ENCODE measurements at places on chromosomes 16 and 17.

DNA sequence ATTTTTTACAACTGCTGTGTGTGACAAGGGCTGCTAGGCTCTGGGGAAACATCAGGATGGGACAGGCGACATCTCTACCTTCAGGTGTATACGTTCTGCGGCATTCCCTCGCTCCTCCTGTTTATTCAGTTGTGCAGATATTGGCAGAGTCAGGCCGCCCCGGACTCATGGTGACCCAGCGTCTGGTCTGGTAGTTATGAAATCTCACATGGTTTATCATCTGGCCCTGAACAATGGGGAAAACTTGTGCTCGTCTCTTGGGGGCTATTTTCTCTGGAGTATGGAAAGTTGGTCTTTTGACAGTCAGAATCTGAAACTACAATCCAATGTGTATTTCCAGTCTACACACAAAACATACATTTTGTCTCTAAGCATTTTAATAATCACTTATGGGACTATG, 3.3 kb downstream of the MARCHF10 start:
- DNase-seq, result no peak

DNA sequence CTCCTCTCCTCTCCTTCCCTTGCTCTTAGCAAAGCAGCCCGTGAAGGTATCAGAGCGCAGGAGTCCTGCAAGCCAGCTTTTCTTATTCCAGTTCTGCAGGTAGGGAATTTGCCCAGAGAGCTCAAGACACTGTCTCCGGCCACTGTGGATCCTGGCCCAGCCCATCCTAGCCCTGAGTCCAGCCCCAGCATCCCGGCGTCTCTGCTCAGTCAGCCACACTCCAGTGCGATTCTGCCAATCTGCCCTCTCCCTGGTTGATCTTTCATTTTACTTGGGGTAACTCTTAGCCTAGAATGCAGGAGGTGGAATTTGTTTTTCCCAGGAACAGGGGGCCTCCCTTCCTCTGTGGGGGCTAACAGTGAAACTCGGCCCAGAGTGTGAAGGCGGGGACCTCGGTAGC, 176.9 kb upstream of the GSE1 start:
- no peak for DNase-seq

DNA sequence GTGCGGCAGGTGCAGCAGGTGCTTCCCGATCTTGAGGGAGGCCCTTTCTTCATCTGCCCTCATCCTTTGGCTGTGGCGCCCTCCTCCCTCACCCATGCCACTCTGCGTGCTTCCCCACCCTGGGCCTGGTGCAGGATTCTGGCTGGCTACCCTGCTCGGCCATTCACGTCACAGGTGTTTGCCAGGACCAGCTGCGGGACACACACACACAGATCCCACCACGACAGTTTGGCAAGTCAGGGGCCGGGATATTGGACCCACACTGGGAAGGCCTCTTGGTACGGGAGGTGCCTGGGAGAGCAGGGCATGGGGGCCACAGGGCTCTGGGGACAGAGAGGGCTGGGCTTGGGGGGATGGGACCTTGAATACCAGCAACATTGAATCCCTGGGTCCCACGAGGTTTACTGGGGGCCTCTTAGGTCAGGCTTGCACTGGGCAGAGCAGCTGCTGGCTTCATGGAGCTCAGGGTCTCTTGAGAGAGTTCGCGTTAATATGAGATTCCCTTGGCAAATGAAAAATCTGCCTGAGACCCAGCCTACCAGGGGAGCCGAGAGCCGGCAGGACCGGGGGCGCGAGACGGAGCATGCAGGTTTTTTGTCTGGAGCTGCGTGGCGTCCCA, 15.1 kb downstream of the ADCY7 start:
- no peak for DNase-seq

GRCh38 chr16:52437277-52437670, 109.7 kb downstream of the TOX3 start:
- DNase-seq, result no peak

- no peak for DNase-seq
Observed at GRCh38 chr16:70779361-70779760, 21.6 kb downstream of the VAC14 start.

GRCh38 chr17:44599298-44600175, 42.3 kb downstream of the FZD2 start:
- peak; percentile 63 for DNase-seq

DNA sequence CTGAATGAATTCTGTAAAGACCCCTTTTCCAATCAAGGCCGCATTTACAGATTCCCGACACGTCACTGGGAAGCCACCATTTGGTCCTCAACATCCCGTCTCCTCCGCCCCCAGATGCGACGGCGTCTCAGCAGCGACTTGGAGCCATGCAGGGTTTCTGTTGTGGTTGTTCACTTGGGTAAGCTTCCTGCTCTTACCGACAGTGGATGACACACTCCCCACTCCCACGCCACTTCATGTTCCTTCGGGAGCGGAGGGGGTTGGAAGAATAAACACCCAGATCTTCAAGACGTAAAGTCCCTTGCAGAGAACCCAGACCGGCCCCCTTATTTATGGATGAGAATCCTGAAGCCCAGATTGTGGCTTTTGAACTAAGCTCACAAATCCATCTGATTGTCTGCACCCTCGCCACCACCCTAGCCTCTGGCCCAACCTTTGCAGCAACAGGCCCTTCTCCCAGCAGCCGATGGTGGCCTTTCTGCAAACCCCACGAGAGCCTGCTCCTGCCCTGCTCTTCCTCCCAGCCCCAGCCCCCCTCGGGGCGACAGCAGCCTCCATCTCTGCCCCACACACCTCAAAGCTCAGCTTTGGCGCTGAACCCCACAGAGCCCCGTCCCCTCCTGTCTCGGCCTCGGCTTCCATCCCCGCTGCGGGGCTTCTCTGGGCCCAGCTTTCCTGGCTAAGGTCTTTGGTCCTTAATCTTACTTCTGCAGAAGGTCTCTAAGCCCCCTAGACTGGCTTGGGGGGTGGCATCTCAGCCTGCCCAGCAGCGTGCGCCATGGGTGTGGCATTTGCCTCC, 19.0 kb upstream of the OSGIN1 start:
- DNase-seq, result no peak

DNA sequence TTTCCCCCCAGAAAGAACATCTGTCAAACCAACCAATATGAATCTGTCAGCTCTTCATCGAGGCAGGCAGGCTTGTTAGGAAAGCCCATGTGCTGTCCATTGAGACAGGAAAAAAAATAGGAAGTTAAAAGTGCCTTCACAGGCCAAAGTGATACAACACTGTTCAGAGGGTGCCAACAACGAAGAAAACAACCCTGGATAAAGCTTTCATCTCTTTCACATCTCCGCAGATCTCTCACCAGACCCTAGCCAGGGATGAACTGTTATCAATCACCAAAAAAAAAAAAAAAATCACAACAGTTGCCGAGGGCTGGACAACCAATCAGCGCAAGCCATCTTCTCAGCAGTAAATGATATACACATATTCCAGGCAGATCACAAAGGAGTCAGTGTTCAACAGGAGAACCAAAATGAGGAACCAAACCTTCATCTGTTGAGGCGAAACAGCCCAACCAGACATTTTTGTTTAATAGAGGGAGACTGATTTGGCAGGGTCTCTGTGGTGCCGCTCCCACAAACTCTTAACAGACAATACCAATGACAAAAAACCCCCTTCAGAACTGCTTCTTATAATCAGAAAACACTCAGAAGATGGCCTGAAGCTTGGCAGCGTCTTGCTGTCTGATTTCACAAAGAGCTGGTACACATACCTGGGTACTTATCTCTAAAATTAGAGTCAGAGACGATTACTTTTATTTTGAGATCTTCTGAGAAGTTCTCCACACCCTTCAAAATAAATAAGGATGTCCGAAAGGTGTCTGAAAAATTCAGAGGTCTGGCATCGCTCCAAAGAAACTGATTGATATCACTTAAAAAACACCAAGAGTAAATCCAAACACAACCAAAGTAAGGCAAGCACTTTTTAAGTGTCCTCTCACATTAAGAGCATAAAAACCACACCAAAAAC, 1.8 kb downstream of the MAP3K14 start:
- no peak for DNase-seq

DNA sequence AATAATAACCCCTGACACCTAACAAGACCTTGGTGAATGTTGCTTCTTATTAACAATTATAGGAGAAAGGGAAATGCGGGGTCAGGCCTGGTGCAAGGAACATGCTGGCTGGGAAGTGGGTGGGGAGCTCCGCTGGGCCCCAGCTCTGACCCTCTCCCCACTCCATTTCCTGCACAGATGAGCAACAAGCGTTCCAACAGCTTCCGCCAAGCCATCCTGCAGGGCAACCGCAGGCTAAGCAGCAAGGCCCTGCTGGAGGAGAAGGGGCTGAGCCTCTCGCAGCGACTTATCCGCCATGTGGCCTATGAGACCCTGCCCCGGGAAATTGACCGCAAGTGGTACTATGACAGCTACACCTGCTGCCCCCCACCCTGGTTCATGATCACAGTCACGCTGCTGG, 23.0 kb downstream of the RHBDL3 start:
- DNase-seq, result no peak

DNA sequence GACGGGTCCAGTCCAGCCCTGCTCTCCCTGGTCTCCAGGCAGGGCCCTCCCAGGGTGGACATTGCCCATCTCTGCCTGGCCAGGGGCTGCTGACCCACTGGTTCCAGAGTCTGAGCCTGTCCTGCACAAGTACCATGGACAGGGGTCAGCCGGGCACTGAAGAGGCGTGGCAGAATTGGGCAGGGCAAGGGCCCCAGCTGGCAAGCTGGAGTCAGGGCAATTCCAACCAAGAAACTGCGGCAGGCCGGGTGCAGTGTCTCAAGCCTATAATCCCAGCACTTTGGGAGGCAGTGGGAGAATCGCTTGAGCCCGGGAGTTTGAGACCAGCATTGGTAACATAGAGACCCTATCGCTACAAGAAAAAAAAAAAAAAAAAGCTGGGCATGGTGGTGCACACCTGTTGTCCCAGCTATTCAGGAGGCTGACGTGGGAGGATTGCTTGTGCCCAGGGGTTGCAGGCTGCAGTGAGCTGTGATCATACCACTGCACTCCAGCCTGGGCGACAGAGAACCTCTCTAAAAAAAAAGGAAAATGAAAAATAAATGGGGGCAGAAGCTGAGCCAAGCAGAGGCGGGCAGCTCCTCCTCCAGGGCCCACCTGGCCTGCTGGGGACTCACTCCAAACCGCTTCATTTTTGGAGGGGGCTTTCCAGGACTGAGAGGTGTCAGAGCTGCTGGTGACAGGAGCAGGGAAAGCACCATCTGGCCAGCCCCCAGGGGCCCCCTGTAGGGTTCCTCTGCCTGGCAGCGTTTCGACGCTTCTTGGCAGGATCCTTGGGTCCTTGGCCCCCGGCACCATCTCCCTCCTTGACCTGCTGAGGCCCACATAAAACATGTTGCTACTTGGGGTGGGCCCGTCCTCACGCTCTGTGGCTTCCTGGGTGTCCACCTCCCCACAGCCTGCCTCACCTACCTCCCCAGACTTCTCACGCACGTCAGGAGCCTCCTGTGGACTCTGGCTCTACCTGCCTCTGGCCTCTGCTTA, 2.9 kb upstream of the MAFG start:
- no peak for DNase-seq

- DNase-seq, result no peak
Observed at GRCh38 chr16:48157794-48158193, 2.0 kb upstream of the ABCC12 start.

- DNase-seq, result no peak
Observed at GRCh38 chr17:76657505-76658241, 14.1 kb upstream of the ST6GALNAC1 start.

GRCh38 chr16:9836118-9836736, 346.0 kb downstream of the GRIN2A start:
- DNase-seq, result no peak

GRCh38 chr16:31000671-31001382, 9.6 kb downstream of the STX1B start:
- no peak for DNase-seq

- no peak for DNase-seq
Observed at GRCh38 chr17:81163703-81164370, 1.5 kb upstream of the PVALEF start.

GRCh38 chr17:75896415-75897159, at the start of gene TRIM65:
TRIM65 (minus strand) TSS chr17:75896951; CDS start chr17:75896937, 14 bp downstream.
- peak; percentile 40 for DNase-seq

GRCh38 chr16:78362524-78363135, 263.2 kb downstream of the WWOX start:
- DNase-seq, result no peak

DNA sequence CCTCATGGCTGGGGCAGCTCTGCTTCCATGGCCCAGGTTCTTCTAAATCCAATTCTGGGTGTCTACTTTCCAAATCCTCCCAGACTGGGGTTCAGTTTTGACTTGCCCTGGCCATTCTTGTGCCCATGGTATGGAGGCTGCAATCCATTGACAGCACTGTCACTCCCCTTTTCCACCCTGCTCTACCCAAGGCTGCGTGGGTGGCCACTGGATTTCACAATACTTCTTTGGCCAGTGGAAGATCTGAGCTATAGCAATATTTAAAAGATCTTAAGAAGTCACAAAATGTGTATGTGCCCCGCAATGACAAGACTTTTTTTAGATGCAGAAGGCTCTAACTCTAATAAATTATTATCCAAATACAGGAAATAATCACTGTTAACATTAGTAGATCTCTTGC, 329.4 kb upstream of the CCL2 start:
- DNase-seq, result no peak

DNA sequence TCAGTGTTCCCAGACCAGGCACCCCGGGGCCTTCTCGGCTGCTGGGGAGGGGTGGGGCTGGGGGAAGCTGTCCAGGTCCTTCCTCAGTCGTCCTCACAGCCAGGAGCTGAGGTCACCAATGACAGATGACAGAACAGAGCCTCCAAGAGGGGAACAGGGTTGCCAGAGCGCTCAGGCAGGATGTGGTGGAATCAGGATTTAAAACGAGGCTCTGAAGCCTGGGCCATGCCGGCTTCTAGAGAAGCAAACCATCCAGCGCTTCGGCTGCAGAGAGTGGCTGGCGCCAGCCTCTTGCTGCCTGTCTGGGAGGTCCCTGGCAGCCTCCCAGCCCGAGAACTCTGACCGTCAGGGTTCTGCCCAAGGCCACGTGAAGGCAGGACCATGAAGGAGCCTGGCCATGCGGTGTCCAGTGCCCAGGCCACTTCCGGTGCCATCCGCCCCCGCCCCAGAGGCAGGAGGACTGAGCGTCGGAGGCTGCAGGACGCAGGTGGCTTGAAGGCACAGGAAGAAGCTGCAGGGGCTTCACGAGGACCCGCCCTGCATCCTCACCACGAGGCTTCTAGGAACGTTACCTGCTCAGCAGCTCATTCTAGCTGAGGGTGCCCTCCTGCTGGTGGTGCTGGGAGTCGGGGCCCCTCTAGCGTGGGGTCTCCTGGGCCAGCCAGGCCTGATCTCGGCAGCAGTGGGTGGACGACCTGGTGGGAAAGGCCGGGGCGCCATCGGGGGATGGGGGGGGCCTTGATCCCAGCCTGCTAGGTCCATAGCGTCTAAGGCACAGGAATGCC, 78.5 kb downstream of the KLHDC4 start:
- no peak for DNase-seq

DNA sequence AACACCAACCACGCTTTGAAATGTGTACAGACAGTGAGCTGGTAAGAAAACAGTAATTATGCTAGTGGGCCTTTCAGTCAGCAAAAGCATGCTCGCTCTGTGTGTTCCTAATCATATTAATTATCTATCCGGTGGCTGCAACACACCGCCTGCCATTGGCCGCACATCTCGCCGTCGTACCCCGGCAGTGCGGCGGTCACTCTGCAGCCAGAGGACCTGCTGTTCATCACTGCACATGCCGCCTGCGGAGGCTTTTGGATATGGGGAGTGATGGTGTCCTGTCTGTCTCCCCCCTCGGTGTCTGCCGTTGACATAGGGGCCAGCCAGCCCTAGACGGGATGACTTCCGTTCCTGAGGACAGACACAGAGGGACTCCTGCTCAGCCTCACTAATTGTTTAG, 68.5 kb downstream of the RPA1 start:
- DNase-seq, result no peak
